Ovary (tissue), 10 donors: ENCODE measurements at places on chromosomes 3 and 15. TPM values are rescaled to one million over a fixed set of nuclear protein-coding genes. Genes with fewer than 3 reads are reported as not detected.

- H3K27ac ChIP-seq, result no peak overlapping the region
- no peaks in the 10 kb centered on the region for H3K27me3 ChIP-seq
- DNase-seq, result no peak
- peak overlapping the region; percentile 73 for H3K4me3 ChIP-seq
- no peaks in the 10 kb centered on the region for H3K36me3 ChIP-seq
Measured at GRCh38 chr15:70761931-70762468, 1.4 kb downstream of the UACA start.

Gene RAD54L2
- total RNA-seq, result 32.5 TPM

- no peak overlapping the region for H3K4me3 ChIP-seq
- H3K27ac ChIP-seq, result no peak overlapping the region
- H3K27me3 ChIP-seq, result no peaks in the 10 kb centered on the region
- DNase-seq, result no peak
- H3K36me3 ChIP-seq, result no peaks in the 10 kb centered on the region
Measured at GRCh38 chr15:81285461-81285860, 38.5 kb downstream of the STARD5 start.

Gene EFCC1
- 3.7 TPM for total RNA-seq

DNA sequence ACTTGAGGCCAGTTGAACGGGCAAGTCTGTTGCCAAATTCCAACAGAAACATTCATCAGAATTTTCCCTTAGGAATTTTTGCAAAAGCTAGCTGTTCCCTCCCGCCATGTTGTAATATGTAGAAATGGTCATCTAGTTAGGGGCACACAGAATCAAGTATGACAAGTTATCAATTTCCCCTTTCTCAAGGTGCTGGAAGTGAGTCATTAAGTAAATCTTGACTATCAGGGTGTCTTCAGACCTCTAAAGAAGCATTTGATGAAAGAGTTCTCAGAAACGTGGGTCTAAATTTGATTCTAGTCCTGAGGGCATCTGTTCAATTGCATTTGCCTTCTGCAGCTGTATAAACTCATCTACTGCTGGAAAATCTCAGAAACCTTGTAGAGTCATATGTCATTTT lies 123.4 kb upstream of the FRMD4B start:
- no peak overlapping the region for H3K4me3 ChIP-seq
- no peaks in the 10 kb centered on the region for H3K36me3 ChIP-seq
- H3K4me1 ChIP-seq, result no peaks in the 10 kb centered on the region

- H3K27me3 ChIP-seq, result no peaks in the 10 kb centered on the region
- H3K36me3 ChIP-seq, result no peaks in the 10 kb centered on the region
- H3K27ac ChIP-seq, result no peak overlapping the region
- H3K4me3 ChIP-seq, result no peak overlapping the region
- H3K4me1 ChIP-seq, result peaks cover 18% of the 10 kb centered on the region
- DNase-seq, result no peak
Measured at GRCh38 chr15:67154249-67154648, 88.8 kb downstream of the SMAD3 start.

Gene TMCO5A
- not detected for total RNA-seq

Gene TMEM207
- total RNA-seq, result not detected

Gene TXNRD3
- total RNA-seq, result 20.5 TPM

DNA sequence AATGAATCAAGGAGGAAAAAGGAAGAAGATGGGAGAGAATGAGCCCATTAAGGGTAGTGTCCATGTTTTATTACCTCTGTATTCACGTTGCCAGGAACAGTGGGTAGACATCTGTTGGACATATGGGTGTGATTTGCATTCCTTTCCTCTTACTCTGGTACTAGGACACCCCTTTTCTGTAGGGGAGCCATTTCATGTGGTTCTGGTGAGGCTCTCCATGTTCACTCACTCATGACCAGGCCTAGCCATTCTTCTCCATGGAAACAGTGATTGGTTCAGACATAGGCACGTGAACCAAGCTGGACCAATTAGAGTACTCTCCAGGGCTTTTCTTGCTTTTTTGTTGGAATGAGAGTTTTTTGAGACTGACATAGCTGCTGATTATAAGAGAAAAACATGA lies 39.6 kb upstream of the PDCD6IP start:
- no peak overlapping the region for H3K4me3 ChIP-seq
- H3K27me3 ChIP-seq, result no peaks in the 10 kb centered on the region
- no peak overlapping the region for H3K27ac ChIP-seq
- no peaks in the 10 kb centered on the region for H3K36me3 ChIP-seq
- DNase-seq, result no peak

Gene IQCF5
- total RNA-seq, result not detected

DNA sequence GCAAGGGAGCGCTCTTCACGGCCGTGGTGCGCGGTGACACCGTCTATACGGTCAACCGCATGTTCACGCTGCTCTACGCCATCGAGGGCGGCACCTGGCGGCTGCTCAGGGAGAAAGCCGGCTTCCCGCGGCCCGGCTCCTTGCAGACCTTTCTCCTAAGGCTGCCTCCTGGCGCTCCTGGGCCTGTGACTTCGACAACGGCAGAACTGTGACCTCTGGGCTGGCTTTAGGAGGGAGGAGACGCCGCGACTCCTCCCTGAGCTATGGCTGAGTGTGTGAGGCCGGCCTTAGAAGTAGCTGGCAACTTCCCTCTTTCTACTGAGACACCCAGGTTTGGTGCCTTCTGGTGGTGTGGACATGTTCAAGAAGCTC lies 1.4 kb downstream of the KBTBD13 start:
- no peaks in the 10 kb centered on the region for H3K36me3 ChIP-seq
- DNase-seq, result peak; percentile 77
- H3K4me3 ChIP-seq, result no peak overlapping the region

DNA sequence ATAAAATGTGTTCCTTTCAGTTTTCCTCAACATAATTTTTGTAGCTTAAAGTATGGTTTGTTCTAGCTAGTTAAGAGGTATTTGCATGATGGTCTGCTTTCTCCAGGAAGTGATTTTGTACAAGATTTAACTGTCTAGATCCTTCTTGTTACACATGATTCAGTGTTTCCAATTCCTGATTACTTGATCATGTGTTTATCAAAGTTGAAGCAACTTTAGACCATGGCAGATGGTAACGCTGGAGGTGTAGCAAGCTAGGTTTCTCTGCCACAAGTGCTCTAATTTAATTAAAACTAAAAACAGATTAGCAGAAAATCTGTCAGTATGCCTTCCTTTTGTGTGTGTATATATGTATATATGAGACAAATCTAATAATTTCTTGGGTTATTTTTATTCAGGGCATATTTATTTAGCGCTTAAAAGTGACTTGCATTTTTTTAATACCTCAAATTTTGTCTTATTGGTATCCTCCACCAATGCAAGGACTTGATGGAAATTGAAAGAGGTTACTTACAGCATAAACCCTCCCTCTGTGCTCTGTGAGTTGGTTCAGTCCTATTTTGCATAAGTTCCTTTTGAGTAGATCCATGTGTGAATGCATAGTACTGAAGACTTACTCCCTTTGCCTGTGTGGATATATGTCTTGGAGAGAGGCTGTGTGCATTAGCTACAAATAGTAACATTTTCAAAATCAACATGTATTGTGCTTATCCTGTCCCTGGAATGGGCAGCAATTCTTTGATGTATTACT lies 157.3 kb upstream of the CGNL1 start:
- H3K36me3 ChIP-seq, result no peaks in the 10 kb centered on the region
- H3K4me1 ChIP-seq, result peaks cover 3% of the 10 kb centered on the region
- H3K27ac ChIP-seq, result no peak overlapping the region
- H3K27me3 ChIP-seq, result no peaks in the 10 kb centered on the region

Gene BMF
- 17.2 TPM for total RNA-seq

Gene C15orf61
- 7.5 TPM for total RNA-seq

Gene TASOR
- total RNA-seq, result 65.4 TPM
